Ascending aorta (tissue), 2 donors: ENCODE measurements at places on chromosomes 7 and 10.

DNA sequence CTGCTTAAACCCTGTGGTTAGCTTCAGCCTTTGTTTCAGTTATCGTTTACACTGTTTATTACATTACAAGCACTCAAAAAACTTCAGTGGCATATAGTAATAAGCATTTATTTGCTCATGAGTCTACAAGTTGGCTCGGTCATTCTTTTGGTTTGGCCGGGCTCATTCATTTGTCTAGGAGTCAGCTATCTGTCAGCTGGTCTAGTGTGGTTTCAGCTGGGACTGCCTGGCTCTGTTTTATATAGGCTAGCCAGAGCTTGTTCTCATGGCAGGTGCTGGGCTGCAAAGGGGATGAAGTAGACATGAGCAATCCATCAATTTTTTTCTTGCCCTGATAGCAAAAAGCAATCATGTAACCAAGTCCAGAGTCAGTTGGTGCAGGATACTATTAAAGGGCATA lies 103.6 kb downstream of the MKLN1 start:
- DNase-seq, result no peak

DNA sequence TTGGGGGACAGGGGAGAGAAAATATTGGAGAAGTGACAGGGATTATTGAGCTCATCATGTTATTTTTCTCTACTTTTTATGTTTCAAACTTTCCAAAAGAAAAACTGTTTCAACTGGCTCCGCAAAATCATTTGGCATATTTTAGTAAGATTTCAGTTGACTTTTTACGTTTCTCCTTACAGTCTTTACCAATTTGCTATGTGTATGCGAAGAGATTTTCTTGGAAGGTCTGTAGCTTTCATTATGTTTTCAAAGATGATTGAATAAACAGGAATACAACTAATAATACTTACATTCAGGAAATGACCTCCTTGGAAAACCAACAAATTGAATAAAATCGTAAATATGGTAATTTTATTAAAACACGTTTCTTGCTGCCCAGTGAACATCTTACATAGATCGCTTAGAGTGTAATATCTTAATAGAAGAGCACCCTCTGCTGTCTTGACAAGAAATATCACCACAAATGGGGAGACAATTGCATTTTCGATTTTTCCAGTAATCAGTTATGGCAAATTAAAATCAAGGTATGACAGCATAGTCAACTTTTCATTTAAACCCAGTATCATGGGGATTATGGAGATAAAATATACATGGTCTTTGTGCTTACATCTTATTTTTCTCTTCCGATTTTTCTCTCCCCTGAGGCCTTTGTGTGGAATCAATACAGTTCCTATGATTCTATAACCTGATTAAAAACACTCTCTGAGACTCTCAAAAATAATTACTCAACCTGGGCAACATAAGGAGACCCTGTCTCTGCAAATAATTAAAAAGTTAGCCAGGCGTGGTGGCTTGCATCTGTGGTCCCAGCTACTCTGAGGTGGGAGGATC lies 43.1 kb downstream of the MBL2 start:
- no peak for DNase-seq

DNA sequence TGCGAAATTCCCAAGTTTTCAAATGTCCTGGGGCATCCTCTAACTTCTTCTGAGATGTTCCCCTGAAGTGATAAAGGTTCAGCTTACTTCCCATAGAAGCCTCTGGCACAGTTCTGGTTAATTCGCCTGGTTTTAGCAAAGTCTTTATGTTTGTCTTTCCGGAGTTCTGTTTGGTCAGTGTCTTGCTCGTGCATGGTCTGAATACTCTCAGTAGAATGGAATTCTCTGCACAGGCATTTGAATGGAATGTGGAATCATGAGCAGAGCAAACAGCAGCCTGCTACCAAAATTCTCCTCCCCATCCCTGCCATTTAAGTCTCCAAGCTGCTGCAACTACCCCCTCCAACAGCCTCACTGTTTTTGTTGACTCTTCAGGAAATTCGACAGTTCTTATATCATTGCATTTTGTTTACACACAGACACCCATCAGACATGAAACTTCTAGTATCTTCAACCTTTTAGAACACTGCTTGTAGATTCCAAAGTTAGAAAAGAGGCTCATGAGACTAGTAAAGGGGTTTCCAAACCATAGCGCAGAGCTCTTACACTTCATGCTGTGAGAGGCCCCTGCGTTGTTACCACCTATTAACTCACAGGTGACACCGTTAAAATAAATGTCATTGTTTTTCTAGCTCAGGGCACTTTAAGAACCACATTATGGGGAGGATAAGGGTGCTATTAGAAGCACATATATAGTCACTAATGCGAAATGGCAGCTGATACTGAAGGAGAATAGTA lies 129.7 kb downstream of the PLCE1 start:
- no peak for DNase-seq

- DNase-seq, result no peak
Measured at GRCh38 chr10:116833986-116834985, 15.0 kb upstream of the ENO4 start.

GRCh38 chr7:65317372-65317771 lies 56.3 kb upstream of the ZNF92 start:
- DNase-seq, result no peak

- no peak for DNase-seq
Measured at GRCh38 chr7:117375380-117375779, 51.9 kb downstream of the ASZ1 start.

- no peak for DNase-seq
Measured at GRCh38 chr10:129055986-129056385, 411.1 kb upstream of the MGMT start.

DNA sequence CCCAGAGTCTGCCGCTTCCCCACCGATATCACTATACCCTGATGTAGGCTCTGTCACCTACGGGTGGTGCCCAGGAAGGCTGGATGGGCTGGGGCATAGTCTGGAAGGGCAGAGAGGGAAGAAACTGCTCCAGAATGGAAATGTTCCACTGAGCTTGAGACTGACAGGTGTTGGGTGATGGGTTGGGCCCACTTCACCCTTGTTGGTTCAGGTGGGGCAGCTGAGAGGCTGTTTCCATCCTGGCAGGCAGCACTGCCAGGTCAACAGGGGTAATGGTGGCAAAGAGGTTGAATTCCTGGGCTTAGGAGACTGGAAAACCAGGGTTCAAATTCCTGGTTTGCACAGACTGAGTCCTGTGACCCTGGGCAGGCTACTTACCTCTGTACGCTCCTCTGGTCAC lies 28.5 kb upstream of the FRAT2 start:
- no peak for DNase-seq

DNA sequence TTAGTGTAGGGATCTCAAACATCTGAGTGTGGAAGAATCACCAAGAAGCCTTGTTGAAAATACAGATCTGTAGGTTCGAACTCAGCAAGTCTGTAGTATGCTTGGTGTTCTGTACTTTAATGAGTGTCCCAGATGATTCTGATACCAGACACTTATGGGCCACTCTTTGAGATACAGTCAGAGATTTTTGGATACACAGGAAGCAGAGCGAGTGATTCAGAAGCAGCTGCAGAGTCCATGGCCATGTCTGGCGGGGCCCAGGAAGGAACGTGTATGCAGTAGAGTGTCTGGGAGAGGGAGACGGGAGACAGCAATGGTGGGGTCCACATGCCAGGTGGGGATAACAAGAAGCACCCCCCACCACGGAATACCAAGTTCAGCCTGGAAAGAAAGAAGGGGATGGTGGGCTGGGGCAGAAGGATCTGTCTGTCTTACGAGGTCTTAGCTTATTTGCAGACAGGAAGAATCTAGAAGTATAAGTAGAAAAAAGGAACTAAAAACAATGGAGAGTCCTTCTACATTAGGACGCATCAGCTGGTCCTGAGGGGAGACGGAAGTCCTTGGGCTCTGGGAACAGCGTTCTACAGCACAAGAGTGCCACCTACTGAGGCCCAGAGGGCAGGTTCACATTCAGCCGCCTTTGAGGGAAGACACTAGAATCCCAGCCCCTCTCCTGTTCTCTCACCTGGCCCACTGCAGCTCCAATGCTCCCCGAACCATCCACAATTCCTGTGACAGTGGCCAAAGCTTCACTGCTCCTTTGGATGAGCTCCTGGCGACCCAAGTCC lies 55.4 kb downstream of the SLC37A3 start:
- no peak for DNase-seq

DNA sequence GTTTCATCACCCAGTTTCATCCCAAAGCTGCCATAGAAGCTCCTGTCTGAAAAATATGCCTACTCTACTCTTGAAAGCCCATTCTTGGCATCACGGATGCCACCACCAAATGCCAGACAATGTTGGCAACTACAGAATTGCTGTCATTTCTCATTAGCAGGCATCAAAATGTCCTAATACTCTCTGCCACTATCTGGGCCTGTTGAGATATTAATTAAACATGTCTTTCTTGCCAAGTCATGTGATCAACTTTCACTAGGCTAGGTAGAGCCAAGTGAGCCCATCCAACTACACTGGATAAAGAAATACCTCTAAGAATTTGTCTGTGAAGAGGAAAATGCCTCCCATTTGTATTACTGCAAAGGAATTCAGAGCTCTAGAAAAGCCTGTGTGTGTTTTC lies 1093.3 kb upstream of the C7orf33 start:
- no peak for DNase-seq

DNA sequence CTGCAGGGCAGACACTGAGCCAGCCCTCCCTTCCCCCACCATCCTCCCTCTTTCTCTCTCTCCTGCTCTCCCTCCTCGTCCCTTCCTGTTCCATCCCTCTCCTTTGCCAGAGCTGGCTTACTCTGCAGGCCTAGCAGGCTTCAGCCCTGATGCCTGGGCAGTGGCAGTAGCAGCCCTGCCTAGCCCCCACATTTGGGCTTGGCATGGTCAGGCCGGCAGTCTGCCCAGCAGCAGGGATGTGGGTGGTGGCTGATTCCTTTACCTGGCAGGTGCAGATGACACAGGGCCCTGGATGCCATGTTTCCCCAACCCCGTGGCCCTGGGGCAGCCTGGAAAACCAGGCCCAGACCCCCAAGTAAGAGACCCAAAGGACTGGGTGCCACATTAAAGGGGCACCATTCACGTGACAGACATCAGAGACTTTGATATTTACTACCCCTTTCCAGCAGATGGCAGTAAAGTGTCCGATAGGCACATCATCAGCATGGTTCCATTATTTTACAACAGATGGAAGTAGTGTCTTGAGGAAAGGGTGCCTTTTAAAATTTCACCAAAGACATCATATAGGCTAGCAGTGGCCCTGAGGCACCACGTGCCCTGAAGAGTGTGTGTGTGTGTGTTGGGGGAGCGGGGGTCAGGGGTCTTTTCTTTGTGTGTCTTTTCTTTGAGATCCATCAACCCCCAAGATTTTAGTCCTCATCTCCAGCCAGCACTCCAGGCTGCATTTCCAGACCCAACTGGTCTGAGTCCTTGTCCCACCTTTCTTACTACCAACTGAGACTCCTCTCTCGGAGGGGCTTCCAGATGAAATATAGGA lies 5.9 kb downstream of the KCP start:
- DNase-seq, result no peak

DNA sequence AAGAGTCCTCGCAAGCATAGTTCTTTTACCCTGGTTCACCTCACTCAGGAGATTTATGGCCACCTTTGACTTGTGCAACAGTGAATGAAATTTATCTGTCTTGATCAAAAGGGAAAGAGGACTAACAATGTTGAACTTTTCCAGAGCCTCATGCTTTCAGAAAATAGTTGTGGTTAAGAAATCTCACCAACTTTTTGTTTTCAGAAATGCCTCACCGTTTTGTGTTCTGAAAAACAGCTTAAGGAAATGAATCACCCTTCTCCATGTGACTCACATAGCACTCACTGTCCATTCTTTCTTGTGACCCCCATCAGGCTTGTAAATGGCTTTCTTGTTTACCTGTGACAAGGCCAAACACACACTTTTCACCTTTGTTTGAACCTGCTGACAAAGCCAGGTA lies 148.6 kb upstream of the FAM3C start:
- no peak for DNase-seq
